ENCODE measurements at places on chromosomes 5 and 9.
A peak's percentile ranks its signal among the peaks of the same experiment; 100 is the strongest.

GRCh38 chr5:158422653-158423515 lies 563.9 kb upstream of the CLINT1 start:
- no peak for DNase-seq

DNA sequence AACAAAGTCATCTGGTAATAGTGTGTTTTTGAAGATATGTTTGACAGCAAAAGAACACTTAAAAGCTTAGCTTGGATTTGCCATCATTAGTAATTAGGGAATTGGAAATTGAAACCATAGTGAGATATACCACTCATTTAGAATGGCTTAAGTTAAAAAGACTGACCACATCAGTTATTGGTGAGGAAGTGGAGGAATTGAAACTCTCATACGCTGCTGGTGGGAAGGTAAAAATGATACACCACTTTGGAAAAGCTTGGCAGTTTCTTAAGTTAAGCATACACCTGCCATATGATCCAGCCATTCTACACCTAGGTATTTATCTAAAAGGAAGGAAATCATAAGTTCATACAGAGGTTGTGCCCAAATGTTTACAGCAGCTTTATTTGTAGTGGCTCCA lies 213.2 kb downstream of the TRIO start:
- no peak for DNase-seq

GRCh38 chr9:136083558-136084062 lies 11.5 kb downstream of the NACC2 start:
- DNase-seq: no peak

- no peak for DNase-seq
Measured at GRCh38 chr5:134934202-134934601, 29.3 kb downstream of the PCBD2 start.

DNA sequence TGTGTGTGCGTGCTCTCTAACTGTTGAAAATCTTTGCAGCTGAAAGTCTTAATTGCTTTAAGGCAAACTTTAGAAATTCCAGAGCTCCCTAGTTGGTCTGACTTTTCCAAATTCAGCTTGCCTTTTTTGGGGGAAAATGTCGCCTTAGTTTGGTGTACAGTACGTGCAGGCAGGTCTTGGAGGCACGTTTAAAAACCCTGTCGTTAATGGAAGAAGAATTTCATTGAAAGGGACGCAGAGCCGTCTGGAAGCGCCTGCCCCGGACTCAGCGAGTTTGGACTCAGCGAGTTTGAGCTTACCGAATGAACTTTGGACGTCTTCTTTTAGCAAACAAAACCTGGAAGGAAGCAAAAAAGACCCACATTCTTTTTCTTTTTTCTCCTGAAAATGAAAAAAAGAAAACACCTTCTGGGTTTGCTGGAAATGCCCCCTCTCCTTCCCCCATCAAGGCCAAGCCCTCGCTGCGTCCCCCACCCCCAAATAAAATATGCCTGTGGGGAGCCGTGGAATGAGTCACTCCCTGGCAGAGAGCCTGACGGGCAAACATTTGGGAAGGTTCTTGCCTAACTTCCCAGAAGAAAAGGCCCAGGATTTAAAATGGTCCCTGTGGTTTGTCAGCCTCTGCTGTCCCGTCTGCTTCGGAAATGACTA lies 1.5 kb downstream of the NEK6 start:
- DNase-seq: peak; percentile 67

DNA sequence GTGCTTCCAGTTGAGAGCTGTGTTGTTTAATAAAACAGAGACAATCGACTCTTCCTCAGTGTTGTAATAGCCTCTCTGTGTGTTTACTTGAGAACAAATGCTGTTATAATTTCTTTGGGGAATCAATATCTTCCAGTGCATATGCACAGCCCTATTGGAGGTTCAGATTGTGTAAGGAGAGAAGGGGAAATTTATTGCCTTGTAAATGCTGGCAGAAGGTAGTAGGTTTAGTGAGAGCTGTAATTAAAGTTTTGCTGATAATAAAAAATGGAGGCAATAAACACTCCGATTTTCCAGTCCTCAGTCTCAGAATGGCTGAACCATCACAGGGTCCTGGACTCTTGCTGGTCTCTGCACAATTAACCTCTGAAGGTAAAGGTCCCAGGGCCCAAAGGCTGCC lies 128.3 kb downstream of the C5orf15 start:
- no peak for DNase-seq

DNA sequence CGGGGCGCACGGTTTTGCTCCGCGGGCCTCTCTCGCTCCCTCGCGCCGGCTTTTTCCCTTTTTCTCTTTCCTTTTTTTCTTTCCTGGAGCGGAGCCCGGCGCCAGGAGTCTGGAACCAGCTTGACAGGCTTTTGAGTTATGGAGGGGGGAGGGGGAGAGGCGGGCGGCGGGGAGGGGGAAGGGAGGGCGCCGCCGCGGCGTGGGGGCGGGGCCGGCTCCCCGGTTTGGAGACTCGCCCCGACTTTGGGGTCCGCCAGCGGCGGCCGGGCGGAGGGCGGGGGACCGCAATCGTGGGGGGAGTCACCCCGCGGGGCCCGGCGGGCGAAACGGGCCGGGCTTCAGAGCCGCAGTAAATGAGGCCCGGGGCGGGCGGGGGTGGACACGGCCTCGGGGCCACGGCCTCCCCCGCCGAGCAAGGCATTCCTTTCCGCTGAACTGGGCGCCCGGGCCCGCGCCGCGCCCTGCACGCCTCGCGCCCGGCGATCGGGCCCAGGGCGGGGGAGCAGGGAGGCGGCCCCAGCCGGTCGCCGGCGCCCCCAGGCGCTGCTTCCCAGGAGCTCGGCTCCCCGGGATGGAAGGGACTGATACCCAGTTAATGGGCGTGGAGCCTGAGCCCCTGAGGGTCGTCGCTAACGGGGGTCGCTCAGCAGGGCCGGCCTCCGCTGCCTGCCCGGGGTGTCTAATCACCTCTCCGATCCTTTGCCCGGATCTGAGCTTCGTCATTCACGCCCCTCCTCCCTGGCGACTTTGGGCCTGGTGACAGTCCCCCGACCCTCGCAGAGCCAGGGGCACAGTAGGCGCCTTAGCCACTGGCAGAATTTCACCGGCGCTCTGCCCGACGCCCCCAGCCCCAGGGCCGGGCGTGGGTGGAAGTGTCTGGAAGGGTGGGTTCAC lies 138.1 kb downstream of the C9orf50 start:
- DNase-seq: peak; percentile 83

DNA sequence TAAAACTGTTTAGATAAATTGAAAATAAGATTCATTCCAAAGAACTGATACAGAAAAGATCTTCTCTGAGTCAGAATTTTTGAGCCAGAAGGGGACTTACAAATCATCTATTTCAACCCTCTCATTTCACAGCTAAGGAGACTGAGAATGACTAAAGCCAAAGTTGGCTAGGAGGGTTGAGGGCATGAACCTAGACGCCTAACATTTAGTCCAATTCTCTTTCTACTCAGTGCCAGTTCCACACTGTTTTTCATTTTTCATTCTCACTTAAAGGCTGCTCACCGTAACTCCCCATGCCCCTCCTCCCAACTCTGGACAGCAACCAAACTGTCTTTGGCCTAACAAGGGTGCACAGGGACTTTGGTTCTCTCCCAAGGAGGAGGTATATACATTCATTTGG lies 364.0 kb downstream of the NDUFS4 start:
- no peak for DNase-seq

GRCh38 chr5:181084621-181085195 lies 44.6 kb downstream of the BTNL9 start:
- no peak for DNase-seq

DNA sequence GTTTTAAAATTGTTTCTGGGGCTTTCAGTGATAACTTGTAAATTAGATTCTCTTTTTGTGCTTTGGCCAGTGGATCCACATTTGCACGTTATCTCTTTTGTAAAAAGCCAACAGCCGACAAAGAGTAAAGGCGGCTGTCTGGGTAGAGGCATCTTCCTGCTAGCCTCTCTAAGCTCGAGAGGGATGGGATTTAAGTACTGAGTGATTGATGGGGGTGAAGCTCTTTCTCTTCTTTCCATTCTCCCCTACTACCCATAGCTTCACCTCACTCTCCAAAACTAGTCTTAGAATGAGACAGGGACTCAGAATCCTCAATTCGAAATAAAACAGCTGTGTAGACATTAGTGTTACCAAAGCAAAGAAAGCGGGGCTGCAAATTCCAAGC lies 3.4 kb downstream of the PBX3 start:
- DNase-seq: no peak

GRCh38 chr9:4781408-4781807 lies 11.3 kb upstream of the RCL1 start:
- no peak for DNase-seq

DNA sequence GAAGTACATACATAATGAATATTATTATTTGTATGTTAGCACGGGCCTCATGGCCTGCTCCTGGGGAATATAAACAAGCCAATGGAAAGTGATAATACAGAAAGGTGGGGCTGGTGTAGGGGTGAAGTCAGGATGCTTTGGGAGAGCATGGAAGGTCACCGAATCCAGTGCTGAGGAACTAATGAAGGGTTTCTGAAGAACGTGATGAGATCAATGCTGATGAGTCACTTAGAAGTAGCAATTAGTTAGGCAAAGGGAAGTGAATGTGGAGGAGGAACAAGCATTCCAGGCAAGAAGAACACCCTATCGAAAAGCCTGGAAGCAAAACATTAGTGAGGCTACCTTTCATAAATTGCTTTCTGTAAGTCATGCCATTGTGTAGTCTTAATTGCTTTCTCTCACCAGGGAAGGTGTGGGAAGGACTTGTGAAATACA lies 2.1 kb downstream of the ANXA1 start:
- no peak for DNase-seq

DNA sequence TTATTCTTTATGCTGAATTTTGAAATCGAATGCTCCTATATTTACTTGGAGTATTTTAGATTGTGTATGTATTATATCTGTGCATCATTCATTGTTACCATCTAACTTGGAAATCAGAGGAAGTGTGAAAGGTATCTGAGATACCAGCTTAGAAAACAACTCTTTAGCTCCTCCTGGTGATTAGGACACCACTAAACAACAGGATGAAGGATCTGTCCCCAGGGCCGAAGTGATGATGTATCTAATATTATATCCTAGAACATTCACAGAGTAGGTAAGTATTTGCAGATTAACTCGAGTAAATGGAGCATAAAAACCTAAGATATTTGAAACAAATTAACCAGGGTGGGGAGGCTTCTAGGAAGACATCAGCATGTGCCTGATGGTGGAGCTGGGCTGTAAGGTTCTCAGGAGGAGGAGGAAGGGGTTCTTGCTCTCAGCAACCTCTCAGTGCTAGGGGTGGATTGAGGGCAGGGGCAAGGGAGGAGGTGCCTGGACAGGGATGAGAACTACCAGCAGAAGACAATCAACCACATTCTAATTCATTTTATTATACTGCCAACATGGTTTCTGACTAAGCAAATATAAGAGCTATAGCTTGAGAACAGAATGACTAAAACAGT lies 2.6 kb upstream of the NFIL3 start:
- DNase-seq: no peak

GRCh38 chr9:561427-561826 lies 280.1 kb upstream of the DMRT1 start:
- peak; percentile 23 for DNase-seq

DNA sequence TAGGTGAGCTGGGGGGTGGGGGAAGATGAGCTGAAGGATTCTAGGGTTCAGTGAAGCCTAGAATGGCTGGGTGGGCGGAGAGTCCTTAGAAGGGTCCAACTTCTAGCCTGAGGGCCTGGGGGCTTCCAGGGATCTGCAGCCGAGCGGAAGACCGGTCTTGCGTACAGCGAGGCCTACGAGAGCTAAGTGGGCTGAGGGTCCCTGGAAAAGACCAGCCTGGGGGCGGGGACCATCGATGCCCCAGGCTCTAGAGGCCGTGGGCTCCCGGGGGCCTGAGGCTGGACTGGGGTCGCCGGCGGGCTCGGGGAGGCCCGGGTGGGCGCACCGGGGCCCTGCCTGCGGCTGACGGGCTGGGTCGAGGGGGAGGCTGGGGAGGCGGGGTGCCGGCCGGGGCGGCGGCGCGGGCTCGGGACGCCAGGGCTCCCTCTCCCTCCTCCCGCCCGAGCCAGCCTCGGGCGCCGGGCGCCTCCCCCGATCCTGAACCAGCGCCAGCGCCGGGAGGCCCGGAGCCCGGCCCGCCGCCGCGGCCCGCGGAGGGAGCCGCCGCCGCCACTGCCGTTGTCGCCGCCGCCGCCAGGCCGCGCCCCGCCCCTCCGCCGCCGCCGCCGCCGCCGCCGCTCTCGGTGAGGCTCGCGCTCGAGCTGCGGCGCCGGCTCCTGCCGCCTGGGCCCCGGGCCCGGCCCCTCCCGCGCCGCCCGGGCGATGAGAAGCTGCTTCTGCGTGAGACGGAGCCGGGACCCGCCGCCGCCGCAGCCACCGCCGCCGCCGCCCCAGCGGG lies at the start of gene MVB12B:
TSS of gene MVB12B (plus strand) at position 602 of the 778 bp plus-strand sequence. CDS start at position 703, 101 bp downstream.
- DNase-seq: no peak

GRCh38 chr5:176342766-176343458 lies 18.7 kb downstream of the KIAA1191 start:
- no peak for DNase-seq

GRCh38 chr9:130112538-130113151 lies 58.9 kb downstream of the GPR107 start:
- no peak for DNase-seq

- peak; percentile 1 for DNase-seq
Measured at GRCh38 chr5:69368458-69369339, 621 bp downstream of the AK6 start.

DNA sequence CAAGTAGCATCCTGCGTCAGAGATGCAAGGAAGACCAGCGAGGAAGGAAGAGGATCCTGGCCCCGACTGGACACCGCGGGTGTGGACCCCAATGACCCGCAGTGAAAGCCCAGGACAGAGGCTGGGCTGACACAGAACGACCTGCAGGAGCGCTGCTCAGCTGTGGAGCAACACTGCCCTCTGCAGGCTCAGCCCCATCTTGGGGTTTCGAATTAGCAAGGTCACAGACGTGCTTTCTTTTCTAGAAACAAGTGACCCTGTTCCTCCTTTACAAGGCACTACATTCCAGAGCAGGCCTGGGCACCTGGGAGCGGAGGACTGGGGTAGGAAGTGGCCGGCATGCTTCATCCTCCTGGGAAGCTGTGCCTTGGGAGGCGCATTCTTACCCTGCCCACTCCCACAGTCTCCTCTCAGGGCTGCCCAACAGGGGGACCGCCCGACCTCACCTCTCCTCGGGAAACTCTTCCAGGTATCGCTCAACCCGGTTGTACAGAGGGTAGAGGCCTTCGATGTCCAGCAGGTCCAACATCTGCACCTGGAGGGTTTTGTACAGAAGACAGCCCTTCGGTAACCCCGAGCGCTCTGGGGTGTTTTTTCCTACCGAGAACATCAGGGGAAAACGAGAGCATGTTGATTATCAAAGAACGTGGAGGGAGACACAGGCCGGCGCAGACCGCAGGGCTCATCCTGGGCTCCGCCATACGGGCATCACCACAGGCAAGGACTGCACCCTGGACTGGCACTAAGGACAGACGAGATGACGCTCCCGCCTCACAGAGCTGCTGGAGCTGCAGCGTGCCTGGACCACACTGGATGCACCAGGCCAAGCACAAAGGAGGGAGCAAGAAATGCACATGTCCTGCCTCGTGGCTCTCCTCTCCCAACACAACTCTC lies 35.0 kb downstream of the IPPK start:
- peak; percentile 54 for DNase-seq

GRCh38 chr9:101388507-101388993 lies 3.7 kb upstream of the BAAT start:
- no peak for DNase-seq
